ENCODE measurements at places on chromosomes 2 and 18. TPM values are rescaled to one million over a fixed set of nuclear protein-coding genes. Genes with fewer than 3 reads are reported as not detected.

The DNER gene
- total RNA-seq, result 81.2 TPM

The DAPL1 gene
- 48.7 TPM for total RNA-seq

The NOSTRIN gene
- 134 TPM for total RNA-seq

The CMPK2 gene
- 18.8 TPM for total RNA-seq

The GPAT2 gene
- 0.55 TPM for total RNA-seq

The TGOLN2 gene
- total RNA-seq, result 186 TPM

The UPP2 gene
- 0.06 TPM for total RNA-seq

The TOGARAM2 gene
- 0.61 TPM for total RNA-seq

The NLRC4 gene
- 3.3 TPM for total RNA-seq

The KLHL41 gene
- 1.6 TPM for total RNA-seq

The RNU2-63P gene
- total RNA-seq, result not detected

The ESPNL gene
- total RNA-seq, result not detected

The FBLN7 gene
- 9.6 TPM for total RNA-seq

The ATIC gene
- 84.2 TPM for total RNA-seq

The RBBP8 gene
- 14.9 TPM for total RNA-seq

DNA sequence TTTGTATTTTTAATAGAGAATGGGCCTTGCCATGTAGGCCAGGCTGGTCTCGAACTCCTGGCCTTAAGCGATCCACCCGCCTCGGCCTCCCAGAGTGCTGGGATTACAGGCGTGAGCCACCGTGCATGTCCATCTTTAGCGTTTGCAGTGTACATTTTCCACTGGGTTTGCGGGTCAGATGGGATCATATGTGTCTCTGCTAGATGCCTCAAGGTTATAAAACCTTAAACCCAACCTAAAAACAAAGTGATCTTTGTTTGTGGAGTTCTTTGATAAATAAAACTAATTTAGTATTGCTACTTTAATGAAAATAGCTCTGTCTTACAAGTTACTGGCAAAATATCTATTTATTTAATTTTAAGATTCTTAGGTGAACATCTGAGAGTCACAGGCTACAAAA is 13.1 kb upstream of the ALPG start:
- DNase-seq, result no peak

GRCh38 chr2:112201696-112202430 is 53.0 kb downstream of the ZC3H8 start:
- no peak for DNase-seq

- DNase-seq, result no peak
These were observed 169.5 kb upstream of the AGAP1 start for GRCh38 chr2:235324324-235324723.

GRCh38 chr2:932320-933115 is 18.1 kb upstream of the SNTG2 start:
- DNase-seq, result no peak

GRCh38 chr18:61955644-61956043 is 62.8 kb upstream of the RNF152 start:
- no peak for DNase-seq

DNA sequence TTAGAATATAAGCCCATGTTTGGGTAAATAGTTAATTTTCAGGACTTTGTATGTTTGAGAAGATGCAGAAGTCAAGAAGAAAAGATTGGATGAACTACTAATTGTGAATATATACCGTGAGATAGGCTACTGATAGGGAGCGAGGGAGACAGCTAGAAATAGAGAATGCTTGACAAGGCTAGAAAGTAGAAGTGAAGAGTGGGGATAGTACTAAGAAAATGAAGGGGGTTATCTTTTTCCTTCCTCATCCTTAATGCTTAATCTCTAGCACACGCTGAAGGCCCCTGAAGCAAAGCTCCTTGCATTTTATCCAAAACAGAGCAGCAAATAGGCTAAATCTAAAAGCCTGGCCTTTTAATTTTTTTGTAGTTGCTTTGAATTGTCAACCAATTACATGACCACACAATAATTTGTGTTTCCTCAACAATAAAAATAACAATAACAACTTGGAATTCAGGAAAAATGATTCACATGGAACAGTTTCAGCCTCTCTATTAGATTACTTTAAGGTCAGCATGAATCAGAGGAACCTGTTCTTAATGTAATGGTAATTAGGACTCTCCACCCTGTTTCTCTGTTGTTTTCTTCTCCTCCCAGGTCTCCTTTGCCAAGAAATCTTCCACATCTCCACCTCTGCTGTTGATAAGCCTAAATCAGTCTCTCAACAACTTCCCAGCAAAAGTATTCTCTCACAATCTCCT is 1071.3 kb upstream of the ZEB2 start:
- DNase-seq, result no peak

GRCh38 chr2:10345813-10346212 is 43.1 kb downstream of the HPCAL1 start:
- no peak for DNase-seq

DNA sequence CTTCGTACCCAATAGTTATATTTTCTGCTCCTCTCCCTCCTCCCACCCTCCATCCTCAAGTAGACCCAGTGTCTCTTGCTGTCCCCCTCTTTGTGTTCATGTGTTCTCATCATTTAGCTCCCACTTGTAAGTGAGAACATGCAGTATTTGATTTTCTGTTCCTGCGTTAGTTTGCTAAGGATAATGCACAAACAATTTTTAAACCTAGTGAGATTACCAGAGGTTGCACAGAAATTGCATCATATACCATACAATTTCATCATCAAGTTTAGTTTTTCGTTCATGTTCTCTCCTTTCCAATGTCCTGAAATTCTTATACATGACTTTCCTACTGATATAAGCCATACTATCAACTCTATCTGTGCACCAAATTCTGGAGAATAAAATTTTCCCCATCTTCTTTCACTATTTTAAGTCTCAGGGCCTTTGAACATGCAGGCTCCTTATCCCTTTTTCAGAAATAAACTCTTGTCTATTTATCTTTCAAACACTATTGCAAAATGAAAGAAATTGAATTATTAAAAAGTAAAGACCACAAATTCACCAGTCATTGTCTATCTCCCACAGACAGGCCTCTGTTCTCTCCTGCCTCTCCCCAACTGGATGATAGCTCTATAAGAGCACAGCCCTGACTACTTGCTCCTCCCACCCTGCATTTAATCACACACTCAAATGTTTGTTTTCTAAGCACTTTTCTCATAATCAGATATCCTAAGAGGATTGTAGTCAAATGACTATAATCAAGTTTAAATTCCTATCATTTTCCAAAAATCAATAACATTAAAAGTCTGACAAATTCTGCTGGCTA is 27.2 kb upstream of the B4GALT6 start:
- no peak for DNase-seq

DNA sequence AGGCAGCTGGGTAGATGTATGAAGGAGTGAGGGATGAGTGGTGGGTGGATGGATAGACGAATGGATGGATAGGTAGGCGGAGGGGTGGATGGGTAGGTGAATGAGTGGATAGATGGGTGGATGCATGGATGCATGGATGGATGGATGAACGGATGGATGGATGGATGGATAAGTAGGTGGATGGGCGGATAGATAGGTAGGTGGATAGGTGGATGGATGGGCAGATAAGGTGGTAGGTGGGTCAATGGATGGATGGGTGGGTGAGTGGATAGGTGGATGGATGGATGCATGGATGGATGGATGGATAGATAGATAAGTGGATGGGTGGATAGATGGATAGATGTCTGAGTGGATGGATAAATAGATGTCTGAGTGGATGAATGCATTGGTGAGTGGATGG is 30.1 kb downstream of the MLPH start:
- DNase-seq, result no peak

GRCh38 chr18:58539659-58540380 is 89.1 kb downstream of the ALPK2 start:
- DNase-seq, result no peak

- no peak for DNase-seq
These were observed 97.2 kb downstream of the DTNA start for GRCh38 chr18:34807106-34807796.

- DNase-seq, result no peak
These were observed 90.1 kb upstream of the TGFA start for GRCh38 chr2:70643715-70644114.

- no peak for DNase-seq
These were observed 8.0 kb downstream of the GPR39 start for GRCh38 chr2:132424526-132425121.

DNA sequence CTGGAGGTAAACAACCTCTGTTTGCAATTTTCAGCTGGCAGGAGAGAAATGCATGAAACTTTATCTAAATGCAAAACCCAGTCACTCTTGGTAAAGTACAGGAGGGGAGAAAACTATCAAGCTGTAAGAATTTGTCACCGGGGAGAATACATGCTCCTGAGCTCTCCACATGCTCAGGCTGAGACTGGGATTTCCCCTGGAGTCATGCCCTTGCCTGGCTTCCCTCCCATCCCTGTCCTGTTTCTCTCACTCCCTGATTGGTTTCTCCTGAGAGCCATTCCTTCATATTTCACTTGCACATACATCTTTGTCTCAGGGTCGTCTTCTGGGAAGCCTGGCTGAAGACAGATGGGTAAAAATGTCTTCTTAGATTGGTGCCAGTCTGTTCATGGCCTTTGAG is 52.9 kb upstream of the SPATS2L start:
- DNase-seq, result no peak

DNA sequence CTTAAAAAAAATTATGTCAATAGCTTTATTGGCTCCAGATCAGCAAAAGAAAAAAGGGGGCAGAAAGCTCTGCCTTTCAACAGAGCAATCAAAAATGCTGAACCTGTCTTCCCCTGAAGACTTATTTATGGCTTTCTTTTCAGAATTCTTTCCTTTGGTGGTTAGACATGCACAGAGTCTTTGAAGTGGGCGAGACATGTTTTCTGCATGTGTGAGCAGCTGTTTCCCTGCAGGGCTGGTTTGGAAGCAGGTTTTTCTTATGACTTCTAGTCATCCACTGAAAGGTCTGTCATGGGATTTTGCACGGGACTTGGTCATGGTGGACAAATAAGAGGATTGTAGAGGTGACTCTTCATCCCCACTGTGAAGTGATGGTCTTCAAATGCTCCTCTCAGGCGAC is 160.3 kb downstream of the VAPA start:
- DNase-seq, result no peak

GRCh38 chr2:53848062-53848461 is 11.7 kb downstream of the GPR75 start:
- DNase-seq, result no peak

DNA sequence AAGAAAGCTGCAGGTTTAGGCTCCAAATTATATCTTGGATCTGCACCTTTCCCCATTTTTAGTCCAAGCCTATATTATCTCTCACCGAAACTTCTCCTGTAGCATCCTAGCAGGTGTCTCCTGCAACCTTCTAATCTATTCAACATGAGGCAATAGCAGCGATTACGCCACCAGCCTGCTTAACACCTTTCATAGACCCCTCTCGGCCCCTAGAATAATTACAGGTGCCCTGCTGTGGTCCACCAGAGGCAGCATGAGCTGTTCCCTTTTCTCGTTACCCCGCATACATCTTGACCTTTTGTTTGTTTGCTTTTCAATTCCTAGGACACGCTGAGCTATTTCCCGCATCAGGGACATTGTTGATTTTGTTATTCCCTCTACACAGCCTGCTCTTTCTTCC is 361.9 kb downstream of the CYRIA start:
- no peak for DNase-seq

GRCh38 chr2:101546376-101547058 is 71.6 kb upstream of the RFX8 start:
- no peak for DNase-seq

DNA sequence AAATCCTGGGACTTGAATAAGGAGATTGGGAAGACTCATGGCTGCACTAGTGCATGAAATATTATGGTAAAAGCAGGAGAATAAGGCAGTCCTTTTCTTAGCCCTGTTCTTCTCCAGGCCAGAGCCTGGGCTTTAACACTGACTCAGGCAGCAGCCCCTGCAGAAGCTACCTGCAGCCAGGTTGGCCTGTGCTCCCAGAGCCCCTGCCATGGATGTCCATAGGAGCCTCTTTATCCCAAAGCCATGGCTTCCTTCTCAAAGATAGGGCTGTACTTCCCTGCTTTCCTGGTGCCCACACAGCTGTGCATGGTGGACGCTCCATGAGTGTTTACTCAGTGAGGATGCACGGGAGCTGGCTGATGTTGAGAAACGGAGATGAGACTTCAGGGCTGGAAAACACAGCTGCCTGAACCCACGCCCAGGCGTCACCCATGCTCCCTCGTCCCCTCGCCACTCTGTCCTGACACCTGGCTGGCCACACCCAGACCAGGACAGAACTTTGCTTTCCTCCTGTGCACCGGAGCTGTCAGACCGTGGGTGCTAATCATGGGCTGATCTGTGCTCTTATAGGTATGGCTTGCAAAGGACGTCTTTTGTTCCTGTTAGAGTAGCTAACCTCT is 135.5 kb downstream of the GLI2 start:
- no peak for DNase-seq

DNA sequence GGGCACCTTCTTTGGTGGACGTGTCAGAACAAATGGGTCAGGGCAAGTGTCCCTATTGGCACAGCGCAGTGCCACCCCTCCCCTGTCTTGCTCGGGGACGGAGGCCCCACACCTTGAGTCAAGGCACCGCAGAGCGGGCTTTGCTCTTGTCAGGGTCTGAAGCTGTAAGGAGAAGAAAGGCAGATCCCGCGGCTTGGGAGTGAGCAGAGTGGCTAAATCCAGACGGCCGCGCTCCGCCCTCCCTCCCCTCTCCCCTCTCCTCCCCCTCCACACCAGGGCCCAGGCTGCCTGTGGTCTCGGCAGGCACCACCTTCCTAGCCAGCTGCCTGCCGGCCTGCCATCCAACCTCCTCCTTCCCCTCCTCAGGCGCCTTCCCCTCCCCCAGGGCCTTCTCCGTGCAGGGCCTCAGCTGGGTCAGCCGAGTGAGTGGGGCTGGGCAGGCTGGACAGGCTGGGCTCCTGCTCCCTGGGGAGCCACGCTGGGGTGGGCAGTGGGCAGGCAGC is 25.8 kb downstream of the SPEG start:
- DNase-seq, result no peak

GRCh38 chr2:186308347-186308746 is 177.7 kb upstream of the ZC3H15 start:
- peak; percentile 42 for DNase-seq

DNA sequence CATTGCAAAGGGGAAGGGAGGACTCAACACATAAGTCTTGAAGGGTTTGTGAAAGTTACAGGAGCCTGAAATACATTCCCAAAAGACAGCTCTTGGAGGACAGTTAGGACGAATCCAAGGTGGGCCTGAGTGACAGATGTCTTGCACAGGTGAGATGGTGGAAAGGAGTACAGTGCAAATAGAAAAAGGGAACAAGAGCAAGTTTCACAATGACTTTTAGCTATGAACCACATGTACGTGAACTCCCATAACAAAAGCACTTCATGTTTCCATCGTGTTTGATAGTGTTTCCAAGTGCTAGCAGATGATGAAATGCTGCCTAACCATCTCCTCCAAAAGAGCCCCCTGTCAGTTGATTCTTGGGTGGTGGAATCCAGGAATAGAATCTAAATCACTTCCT is 1.8 kb downstream of the IL18RAP start:
- DNase-seq, result no peak

DNA sequence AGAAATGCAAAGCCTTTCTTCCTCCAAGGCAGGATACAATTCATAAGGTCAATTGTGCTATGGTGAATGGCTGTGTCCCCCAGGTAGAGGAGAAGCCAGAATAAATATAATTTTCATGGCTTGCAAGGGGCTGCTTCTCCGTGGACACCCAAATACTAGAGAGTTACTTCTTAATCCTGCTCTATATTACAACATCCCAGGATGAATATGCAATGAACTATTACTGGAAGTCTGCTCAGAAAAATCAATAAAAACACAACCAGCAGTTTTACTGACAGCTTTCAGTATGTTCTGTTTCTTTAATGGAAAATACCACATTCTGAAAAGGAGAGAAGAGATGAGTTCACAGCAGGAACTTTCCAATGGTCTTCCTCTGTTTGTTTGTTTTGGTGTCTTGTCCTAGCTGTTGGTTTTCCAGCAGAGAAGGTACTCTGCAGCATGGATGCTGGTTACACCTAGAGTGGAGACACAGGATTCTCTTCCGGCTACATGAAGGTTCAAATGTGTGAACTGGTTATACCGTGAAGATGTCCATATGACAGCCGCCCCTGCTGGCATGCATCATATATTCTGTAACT is 213.0 kb downstream of the PID1 start:
- no peak for DNase-seq
